ENCODE measurements at places on chromosomes 5 and 9.

DNA sequence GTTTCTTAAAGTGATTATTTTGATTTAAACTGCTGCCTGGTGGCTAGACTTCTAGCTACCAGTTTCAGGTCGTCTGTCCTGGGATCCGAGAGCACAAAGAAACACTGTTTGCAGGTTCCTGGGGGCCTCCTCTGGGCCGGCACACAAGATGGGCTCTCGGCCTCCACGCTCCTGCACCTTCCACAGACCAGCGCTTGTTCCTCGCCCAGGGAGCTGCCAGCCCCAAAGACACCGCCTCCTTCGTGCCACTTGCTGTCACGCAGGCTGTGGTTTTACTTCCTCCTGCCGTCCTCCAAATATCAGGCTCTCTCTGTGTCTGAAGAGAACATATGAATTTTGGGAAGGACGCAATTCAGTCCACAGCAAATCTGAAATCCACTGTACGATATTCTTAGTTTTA lies 105.8 kb downstream of the ROR2 start:
- DNase-seq = peak; percentile 32

GRCh38 chr9:136119883-136120393 lies 1.3 kb upstream of the TMEM250 start:
- peak; percentile 42 for DNase-seq

DNA sequence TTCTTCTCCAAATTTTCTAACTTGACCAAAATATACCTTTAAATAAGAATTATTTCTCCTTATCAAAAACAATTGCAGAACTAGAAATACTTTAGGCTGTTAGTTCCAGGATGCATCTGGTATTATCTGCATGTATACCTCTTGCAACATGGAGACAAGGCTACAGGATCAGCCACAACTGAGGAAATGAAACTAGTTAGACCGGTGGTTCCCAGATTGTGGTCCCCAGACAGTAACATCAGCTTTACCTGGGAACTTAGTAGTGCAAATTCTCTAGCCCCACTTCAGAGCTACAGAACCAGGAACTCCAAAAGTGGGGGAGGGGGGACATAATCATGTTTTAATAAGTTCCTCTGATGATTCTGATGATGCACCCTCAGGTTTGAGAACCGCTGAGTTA lies 61.6 kb upstream of the C9orf72 start:
- DNase-seq = no peak

GRCh38 chr9:69549310-69550202 lies 122.6 kb downstream of the APBA1 start:
- DNase-seq = no peak

- DNase-seq = no peak
These were observed 592.4 kb downstream of the KIF4B start for GRCh38 chr5:155605920-155606319.

GRCh38 chr5:149114403-149115312 lies 26.6 kb upstream of the ABLIM3 start:
- peak; percentile 57 for DNase-seq

DNA sequence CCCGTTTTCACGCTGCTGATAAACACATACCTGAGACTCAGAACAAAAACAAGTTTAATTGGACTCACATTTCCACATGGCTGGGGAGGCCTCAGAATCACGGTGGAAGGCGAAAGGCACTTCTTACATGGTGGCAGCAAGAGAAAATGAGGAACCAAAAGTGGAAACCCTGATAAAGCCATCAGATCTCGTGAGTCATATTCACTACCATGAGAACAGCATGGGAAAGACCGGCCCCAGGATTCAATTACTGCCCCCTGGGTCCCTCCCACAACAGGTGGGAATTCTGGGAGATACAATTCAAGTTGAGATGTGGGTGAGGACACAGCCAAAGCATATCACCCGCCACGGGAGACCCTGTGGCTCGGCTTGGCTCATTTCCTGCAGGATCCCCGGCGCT lies 20.2 kb downstream of the EXD3 start:
- no peak for DNase-seq

DNA sequence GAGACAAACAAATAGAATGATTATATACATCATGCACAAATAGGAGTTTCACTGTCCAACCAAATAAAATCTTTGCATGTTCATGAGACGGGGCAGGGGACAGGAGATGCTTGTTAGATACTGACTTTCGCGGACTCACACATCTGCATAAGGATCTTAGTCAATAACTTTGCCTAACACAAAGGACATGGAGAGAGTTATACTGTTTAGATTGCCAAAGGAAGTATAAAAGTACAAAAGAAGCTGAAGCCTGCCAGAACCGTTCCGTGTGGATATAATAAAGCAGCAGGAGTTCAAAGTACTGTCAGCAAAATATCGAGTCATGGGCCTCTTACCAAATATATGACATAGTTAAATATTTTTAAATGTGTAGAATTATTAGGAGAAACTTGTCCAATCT lies 1148.4 kb downstream of the EFNA5 start:
- DNase-seq = no peak

DNA sequence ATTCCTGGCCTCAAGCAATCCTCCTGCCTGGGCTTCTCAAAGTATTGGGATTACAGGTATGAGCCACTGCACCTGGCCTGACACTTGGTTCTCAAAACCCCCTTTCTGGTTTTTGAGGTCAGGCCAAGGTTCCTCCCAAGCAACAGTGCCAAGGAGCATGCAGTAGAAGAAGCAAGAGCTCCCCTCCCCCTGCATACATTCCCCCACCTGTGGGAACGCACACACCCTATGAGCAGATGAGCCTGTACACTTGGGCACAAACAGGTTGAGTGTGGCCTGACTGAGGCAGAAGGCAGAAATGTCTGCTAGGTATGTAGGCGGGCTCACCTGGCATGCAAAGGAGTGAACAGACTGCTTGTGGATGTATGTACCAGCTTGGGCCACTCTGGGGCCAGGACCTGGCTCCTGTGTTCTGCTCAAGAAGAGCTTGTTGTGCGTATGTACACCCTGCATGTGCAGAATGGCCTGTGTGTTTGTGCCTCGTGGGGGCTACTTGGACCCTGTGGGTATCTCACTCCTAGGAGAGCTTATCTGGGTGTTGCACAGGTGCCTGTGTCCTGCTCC lies 1.7 kb downstream of the GPRIN1 start:
- DNase-seq = no peak

GRCh38 chr5:36875051-36875789 lies 1.3 kb upstream of the NIPBL start:
- peak; percentile 58 for DNase-seq

DNA sequence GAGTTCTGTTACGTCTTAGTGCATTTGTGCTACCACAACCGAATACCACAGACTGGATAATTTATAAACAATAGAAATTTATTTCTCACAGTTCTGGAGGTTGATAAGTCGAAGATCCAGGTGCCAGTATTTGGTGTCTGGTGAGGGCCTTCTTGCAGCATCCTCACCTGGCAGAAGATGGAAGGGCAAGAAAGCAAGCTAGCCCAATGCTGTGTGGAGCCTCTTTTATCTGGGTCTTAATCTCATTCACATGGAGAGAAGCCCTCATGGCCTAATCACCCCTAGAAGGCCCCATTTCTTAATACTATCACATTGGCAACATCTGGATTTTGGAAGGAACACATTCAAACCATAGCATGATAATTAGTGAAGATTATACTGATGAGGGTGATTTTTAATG lies 159.3 kb downstream of the CHSY3 start:
- DNase-seq = no peak

DNA sequence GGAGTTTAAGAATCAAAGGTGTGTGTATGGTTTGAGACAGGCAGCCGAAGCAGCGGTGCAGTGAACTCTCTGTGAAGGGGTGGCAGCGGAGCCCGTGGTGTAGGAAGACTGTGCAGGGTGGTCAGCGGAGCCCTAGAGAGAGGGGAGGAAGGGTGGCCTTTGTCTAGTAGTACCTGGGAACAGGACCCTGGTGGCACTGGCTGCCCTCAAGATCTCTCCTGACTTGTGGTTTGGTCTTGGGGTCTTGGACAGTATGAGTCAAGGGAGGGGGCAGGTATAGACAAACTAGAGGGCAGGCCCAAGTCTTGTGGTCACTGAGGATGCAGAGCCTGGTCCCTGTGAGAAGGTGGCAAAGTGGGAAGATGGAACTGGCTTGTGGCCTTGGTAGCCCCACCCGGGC lies 7.1 kb upstream of the NKX2-5 start:
- DNase-seq = no peak

GRCh38 chr5:16345454-16345853 lies 120.1 kb downstream of the ZNF622 start:
- DNase-seq = no peak

DNA sequence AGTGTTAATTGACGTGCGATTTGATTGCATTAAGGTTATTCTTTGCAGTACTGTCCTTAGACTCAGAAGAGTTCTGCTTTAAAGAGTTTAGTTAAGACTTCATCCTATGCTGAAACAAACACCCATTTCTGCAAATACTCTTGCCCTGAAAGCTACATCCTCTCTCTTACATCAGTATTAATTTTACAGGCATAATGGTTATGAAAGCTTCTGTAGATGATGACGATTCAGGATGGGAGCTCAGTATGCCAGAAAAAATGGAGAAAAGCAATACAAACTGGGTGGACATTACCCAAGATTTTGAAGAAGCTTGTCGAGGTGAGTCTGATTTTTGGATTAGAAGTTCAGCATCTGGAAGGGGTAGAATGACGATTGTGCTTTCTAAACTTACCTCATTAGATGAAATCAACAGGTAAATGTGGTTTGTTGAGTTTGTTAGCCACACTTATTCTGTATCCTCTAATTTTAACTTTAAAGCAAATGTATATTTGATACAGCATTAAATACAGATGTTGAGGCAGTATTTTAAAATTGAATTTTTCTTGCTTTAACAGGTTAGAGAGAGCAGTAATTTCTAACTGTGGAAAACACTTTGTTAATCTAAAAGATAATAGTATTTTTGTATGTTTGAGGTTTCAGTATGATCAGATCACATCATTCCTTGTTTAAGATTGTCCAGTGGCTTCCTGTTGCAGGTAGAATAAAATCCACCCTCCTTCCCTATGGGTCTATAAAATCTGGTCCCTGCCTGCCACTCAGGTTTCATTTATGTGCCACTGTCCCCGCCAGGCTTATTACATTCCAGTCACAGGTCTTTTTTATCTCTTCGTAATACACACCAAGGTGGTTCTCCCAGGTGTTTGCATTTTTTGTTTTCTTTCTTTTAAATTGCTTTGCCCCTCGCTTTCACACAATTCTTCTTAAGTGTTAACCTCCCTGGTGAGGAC lies 1.3 kb downstream of the NAA35 start:
- DNase-seq = peak; percentile 28

DNA sequence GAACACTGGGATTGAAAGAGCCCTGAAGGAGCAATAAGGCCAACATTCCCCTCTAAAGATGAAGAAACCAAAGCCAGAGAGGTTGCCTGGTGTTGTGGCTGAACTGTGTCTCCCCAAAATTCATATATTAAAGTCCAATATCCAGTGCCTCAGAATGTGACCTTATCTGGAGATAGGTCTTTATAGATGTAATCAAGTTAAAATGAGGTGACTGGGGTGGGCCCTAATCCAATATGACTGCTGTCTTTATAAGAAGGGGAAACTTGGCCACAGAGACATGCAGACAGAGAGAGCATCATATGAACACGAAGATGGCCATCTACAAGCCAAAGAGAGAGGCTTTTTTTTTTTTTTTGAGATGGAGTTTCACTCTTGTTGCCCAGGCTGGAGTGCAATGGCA lies 66.9 kb upstream of the PLPP1 start:
- DNase-seq = no peak

GRCh38 chr9:15529566-15530324 lies 19.0 kb upstream of the PSIP1 start:
- no peak for DNase-seq

- no peak for DNase-seq
These were observed 256.7 kb downstream of the CDH12 start for GRCh38 chr5:22596404-22596970.

GRCh38 chr9:72592502-72593403 lies 71.3 kb downstream of the TMC1 start:
- no peak for DNase-seq

DNA sequence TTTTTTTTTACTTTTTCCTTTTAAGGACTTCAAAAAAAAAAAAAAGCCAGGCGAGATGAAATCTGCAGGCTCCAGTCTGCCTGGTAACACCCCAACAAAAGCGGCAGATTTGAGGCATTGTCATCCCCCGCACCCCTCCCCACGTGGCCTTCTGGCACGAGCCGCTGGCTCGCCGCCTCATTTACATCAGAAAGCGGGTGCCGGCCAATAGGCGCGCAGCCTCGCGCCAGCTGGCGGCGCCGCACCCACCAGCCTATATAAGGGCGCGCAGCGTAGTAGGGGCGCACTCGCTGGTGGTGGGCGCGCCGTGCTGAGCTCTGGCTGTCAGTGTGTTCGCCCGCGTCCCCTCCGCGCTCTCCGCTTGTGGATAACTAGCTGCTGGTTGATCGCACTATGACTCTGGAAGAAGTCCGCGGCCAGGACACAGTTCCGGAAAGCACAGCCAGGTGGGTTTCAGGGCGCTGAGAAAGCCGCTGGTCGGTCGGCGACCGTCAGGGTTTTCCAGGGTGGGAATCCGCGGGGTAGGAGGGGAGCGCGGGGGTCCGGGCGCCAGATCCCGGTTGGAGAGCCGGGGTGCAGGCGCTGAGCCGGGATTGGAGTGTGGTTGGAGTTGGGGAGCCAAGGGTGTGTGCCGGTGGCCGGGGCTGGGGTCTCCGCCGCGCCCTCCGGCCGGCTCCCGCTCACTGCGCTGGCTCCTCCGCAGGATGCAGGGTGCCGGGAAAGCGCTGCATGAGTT lies at the start of gene GADD45G:
GADD45G (plus strand) TSS at position 284 of the 736 bp plus-strand sequence; CDS start at position 394, 110 bp downstream.
- DNase-seq = peak; percentile 92

GRCh38 chr5:37971483-37972024 lies 131.7 kb upstream of the GDNF start:
- no peak for DNase-seq

DNA sequence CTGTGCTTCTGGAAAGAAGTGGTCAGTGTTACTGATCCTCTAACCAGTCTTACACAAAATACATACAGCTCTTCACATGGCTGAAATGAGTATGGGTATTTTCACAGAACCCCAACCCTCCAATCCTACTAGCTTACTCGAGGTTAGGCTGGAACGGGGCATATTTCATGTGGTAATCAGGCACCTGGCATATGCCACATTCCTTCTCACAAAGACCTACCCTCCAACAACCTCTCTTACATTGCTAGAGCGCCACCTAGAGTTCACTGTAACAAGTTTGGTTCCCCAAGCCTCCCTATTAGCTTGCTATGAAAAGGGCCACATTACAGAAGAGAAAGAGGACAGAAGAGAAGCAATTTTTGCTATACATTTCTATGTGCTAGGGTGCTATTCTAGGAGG lies 597.3 kb downstream of the PRELID2 start:
- peak; percentile 22 for DNase-seq

GRCh38 chr9:68819065-68819464 lies 114.0 kb downstream of the PIP5K1B start:
- DNase-seq = no peak

- no peak for DNase-seq
These were observed 32.1 kb downstream of the GDNF start for GRCh38 chr5:37807621-37808301.

GRCh38 chr9:20447291-20447690 lies 175.0 kb downstream of the MLLT3 start:
- DNase-seq = no peak

DNA sequence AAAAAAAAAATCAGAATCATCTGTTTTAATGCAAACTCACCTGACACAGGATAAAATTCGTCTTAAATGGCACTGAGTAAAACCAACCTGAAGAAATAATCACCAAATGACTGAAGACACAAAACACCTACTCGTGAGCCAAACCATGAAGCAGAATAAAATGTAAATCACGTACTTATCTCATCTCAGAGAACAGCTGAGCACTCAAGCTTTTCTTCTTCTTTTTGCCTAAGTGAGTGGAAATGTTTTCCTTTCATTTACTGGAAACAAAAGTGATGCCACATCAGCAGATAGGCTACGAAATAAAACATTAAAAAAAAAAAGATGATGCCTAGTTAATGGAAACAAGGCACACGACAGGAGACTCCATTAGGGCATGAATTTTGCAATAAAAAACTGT lies 36.4 kb downstream of the ATPSCKMT start:
- no peak for DNase-seq
